ENCODE measurements at places on chromosomes 16 and 17.
A peak's percentile ranks its signal among the peaks of the same experiment; 100 is the strongest.

- DNase-seq, result no peak
Observed at GRCh38 chr16:80197741-80198201, 343.0 kb upstream of the DYNLRB2 start.

DNA sequence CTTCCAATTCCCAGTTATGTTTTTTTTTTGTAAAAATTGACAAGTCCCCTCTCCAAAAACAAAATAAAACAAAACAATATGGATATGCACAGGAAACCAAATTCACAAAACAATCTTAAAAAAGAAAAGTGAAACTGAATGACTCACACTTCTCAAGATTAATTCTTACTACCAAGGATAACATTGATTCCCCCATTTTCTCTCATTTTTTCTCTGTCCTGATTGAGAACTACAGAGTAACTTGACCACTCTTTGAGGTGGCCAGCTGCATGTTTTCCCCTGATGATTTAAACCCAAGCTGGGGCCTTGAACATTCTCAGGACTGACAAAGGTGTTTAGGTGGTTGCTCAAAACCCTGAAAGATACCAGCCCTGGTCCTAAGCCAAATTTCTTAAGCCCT lies 149.0 kb downstream of the AHSP start:
- DNase-seq, result no peak

GRCh38 chr16:11571549-11571948 lies 15.2 kb downstream of the LITAF start:
- DNase-seq, result no peak

DNA sequence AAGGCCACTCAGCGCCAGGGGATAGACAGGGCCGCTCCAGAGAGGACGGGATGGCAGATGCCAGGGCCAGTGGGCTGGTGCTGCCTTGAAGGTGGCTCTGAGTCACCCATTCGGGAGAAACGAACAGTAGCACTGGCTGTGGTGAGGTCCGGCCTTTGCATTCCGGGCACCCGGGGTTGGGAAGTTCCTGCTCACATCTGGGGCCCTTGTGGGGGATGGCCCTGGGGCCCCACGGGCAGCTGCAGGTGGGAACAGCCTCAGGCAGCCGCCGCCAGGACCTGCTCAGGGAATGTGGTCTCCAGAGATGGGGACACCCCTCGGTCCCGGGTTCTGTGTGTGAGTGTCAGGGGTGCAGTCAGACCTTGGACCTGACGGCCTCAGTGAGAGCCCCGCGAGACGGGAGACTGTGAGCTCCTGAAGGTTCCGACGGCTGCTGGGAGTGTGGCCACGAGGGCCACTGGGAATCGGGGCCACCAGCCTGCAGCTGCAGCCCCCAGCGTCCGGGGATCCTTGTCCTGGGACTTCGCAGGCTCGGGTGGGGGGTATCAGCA lies 1.4 kb downstream of the CBFA2T3 start:
- peak; percentile 60 for DNase-seq

DNA sequence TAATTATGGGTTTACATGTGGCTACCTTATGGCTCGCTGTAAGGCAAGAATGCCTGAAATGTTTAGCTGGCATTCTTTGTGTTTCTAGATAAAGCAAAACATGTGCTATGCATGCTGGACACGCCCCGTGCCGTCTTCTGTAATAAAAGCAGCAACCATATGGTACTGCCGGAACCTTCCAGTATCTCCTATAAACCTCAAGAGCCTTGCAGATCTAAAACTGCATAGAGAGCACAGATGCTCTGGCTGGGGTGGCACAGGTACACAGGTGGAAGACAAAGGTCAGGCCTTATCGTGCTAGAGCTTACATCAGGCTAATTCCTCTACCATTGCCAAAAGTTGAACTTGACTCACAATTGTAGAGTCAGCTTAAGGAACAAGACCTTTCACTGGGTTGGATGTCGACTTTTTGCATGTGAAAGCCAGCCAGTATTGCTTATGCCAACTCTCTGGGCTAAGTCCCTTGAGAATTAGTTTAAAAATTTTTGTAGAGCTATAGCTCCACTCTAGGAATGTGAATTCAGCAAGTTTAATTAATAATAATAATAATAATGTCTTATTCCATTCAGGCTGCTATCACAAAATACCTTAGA lies 187.4 kb upstream of the CACNG5 start:
- DNase-seq, result no peak

GRCh38 chr16:64626776-64627175 lies 495.1 kb downstream of the CDH11 start:
- DNase-seq, result no peak

GRCh38 chr16:13621639-13622038 lies 298.3 kb upstream of the ERCC4 start:
- DNase-seq, result no peak

DNA sequence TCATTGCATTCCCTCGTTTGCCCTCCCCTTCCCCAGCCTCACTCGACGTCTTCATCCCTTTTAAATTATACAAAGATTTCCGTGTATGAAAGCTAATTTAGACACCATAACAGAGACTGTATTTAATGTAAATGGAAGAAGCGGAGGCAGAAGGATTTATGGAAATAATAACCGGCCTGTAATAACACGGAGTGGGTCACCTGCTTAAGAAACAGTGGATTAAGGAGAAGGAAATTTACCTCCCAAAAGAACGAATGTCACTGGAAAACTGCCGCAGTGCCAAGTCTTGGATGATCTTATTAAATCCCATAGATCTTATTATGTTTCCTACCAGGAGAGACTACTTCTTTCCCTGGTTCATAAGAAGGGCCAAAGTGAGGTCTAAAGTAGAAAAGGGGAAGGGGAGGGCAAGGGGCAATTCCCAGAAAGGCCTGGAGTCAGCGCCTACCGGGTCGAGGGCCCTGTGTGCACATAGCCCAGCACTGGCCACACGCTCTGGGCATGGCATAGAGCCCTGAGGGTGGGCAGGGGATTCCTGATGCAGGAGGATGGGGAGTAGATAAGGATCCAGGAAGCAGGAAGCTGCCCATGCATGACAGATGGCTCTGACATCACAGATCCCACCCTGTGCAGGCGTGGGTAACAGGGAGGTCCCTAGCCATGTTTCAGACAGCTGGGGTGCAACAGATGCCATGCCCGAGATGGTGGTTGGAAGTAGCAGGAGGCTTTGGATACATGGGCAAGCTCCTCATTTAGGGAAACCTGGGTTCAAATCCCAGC lies 56.2 kb upstream of the RPL38 start:
- DNase-seq, result no peak

DNA sequence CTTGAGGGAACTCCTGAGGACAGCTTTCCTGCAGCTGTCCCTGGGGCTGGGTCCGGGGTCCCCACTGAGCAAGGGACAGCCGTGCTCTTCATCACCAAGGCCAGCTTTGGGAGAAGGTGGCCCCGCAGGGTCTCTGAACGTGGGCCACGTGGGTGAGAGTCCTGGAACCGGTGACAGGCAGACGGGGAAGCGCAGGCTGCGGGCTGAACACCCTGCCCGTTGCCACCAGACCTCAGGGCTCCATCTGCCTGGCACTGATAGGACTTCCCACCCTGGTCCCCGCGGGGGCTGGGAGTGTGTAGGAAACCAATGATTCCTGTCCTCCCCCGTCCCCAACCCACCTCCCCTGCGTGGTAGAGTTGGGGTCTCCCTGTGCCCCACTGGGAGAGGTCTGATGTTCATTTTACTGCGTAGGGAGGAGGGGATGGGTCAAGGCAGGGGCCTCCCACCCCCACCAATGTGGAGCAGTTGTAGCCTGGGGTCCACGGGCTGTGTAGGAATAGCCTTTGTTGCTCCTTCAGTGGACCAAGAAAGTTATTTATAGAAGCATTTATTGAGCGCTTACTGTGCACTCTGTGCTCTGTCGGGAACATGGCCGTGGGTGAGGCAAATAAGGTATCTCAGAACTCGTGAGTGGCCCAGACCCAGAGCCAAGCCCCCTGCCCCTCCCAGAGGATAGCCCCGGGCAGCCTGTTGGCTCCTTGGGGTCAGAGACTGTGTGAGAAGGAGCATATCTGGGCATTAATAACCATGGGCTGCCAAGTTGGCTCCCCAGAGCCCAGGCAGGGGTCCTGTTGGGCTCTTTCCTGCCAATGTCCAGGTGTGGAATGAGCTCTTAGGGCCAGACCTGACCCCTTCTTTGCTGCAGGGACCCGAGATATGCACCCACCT lies 1.3 kb downstream of the ADGRG1 start:
- DNase-seq, result no peak

DNA sequence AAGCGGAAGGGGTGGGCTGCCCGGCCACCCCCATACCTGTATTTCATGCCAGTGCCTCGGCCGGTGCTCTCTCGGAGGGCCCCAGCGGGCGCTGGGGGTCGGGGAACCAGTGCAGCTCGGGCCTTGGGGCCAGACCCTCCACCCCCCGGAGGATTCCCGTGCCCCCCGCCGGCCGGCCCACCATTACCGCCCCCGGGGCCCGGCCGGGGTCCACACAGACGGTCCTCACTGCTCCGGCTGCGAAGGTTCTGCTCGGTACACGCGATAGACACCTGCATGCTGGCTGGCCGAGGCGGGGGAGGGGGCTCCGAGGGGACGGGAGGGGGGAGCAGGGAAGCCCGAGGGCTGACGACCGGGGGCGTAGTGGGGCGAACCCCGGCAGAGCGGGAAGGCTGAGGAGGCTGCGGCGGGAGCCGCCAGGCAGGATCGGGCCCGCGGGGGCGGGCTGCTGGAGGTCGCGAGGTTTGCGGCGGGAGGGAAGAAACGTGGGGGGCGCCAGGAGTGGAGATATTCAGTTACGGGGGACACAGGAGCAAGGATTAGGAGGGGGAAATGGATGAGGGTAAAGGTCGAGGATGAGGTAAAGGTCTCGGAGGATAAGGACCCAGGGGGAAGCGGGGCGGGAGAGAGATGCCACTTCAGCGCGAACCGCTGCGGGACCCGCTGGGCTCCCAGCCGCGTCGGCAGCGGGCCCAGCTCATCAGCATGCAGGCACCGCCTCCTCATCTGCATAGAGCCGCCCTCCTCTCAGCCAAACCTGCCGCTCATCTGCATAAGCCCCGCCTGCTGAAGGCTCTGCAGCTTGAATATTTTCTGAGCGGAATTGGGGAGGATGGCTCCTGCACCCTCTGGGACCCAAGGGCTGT lies at the start of gene KCNAB3:
Gene KCNAB3 (minus strand): TSS at position 699 of the 866 bp plus-strand sequence. CDS start 421 bp downstream, at position 278.
- DNase-seq, result no peak

- no peak for DNase-seq
Observed at GRCh38 chr17:74146196-74146595, 57.3 kb upstream of the RPL38 start.

DNA sequence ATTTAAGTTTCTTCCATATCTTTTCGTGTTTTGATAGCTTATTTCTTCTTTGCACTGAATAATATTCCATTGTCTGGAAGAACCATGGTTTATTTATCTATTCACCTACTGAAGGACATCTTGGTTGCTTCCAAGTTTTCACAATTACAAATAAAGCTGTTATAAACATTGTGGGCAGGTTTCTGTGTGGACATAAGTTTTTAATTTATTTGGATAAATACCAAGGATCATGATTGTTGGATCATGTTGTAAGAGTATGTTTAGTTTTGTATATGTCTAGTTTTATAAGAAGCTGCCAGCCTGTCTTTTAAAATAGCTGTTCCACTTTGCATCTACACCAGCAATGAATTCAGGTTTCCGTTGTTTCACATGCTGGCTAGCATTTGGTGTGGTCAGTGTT lies 339.4 kb downstream of the CDH11 start:
- no peak for DNase-seq

DNA sequence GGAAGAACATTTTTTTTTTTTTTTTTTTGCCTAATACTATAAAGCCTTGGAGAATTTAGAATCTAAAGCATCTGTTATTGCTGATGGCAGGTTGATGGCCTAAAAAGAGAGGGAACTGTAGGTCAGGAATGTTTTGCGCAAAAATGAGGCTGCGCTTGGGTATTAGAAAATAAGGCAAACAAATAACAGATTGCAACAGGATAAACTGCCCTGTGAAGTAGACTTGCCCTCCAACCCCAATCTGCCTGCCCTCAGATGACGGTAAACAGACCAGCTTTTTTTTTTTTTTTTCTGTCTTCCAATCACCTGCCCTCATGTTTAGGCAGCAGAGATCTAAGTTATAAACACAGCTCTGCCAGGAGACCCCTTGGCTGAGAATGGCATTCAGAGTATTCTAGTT lies 3.8 kb upstream of the DHX8 start:
- DNase-seq, result no peak

DNA sequence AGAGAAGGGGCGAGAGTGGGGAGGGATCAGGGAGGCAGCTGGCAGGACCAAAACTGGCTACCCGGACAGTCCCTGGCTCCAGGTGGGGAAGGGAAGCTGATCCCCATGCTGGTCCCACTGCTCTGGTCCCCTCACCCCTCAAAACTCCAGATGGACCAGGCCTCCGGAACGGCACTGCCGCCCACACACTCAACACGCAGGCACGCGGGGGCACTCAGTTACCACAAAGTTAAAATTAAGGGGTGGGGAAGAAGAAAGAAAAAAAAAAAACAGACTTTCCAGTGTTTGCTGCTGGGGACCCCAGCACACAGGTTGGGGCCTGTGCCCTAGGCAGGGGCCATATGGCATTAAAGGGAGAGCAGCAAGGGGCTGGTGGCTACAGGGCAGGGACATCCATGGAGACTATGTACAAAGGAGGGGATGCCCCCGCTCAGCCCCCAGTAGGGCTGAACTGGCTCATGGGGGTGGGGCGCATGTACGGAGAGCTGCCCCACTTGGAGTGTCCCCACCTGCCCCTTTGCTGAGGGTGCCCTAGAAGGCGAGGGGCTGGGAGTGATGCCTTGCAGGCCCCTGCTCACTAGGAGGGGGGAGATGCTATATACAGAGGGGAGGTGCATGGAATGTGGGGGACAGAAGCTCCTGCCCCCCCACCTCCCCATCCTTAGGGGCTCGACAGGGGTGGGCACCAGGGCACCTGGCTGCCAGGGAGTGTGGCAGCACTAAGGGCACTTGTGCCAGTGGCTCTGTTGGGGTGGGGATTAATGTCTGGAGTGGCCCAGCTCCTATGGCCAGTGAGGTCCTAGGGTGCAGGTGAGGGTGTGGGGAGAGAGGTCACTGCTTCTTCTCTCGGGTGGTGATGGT lies 5.6 kb downstream of the TP53I13 start:
- DNase-seq, result no peak
